ENCODE measurements at places on chromosomes 16 and 17. TPM values are rescaled to one million over a fixed set of nuclear protein-coding genes. Genes with fewer than 3 reads are reported as not detected.

CLEC18C gene
- total RNA-seq: not detected

- no peak for DNase-seq
These were observed 230.1 kb downstream of the RAB11FIP4 start for GRCh38 chr17:31621566-31621965.

DNA sequence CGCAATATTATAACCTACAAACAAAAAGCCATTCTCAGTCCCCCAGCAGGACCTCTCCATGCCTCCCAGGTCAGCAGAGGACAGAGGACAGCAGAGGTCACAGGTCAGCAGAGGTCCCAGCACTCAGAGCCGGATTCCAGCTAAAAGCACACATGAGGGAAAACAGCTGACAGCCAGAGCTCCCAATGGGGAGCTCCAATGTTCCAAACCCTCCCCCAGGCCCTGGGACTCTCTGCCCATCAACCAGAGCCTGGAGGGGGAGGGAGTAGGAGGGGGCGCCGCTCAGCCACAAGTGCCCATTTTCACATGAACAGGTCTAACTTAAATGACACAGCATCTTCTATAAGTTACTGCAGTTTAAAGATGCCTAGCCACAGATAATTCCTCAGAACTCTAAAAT, 77.5 kb downstream of the ANKRD11 start:
- DNase-seq: no peak

- DNase-seq: peak; percentile 26
These were observed 41.7 kb downstream of the RMI2 start for GRCh38 chr16:11386791-11387546.

GRCh38 chr16:82061861-82062525, 26.9 kb downstream of the HSD17B2 start:
- DNase-seq: peak; percentile 35

DNA sequence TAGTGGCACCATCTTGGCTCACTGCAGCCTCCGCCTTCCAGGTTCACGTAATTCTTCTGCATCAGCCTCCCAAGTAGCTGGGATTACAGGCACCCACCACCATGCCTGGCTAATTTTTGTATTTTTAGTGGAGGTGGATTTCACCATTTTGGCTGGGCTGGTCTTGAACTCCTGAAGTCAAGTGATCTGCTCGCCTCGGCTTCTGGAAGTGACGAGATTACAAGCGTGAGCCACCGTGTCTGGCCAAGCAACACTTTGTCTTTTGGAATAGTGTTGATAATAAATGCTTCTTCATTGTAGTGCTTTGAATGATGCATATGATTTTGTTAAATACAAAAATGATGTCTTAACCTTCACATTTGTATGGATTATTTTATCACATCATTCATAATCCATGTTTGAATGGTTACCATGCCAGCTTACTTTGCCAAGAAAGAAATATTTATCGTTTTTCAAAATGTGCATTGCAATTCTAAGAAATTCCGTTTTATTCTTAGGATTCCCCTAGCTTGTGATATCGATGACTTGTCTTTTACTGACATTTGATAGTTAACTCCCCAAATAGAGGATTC, 29.1 kb downstream of the USP10 start:
- no peak for DNase-seq

GRCh38 chr17:27486741-27487140, 30.5 kb downstream of the KSR1 start:
- no peak for DNase-seq

- DNase-seq: peak; percentile 35
These were observed 6.6 kb downstream of the NHERF2 start for GRCh38 chr16:2033057-2033908.

Measured in activated CD4-positive, alpha-beta T cell treated with anti-CD3 and anti-CD28 coated beads for 36 hours (primary cell).